ENCODE measurements at places on chromosomes 7 and 10. TPM values are rescaled to one million over a fixed set of nuclear protein-coding genes. Genes with fewer than 3 reads are reported as not detected.

Gene NME8
- polyA plus RNA-seq = 4.7 TPM

Gene SEMA3D
- not detected for polyA plus RNA-seq

- DNase-seq = no peak
These were observed 599.3 kb upstream of the CELF2 start for GRCh38 chr10:10418387-10418786.

DNA sequence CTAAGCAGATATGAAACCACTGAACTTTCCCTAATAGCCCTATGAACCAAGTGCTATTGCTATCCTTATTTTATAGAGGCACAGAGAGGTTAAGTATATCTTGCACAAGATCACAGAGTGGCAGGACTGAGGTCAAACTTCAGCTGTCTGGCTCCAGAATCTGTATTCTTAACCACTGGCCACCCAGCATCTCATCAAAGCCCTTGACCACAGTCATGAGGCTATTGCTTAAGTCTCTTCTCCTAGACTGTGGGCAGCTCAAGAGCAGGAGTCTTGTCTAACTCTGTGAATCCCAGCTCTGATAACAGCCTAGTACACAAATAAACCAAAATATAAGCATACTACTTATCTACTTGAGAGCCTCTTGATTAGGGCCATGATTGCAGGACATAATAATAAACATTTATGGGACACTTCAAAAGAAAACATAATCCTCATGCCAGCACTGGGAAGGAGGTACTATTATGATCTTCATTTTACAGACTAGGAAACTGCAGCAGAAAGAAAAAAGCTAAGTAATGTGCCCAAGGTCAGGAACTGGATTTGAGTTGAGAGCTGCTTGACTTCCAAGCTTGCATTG, 22.4 kb upstream of the SMC3 start:
- DNase-seq = no peak

DNA sequence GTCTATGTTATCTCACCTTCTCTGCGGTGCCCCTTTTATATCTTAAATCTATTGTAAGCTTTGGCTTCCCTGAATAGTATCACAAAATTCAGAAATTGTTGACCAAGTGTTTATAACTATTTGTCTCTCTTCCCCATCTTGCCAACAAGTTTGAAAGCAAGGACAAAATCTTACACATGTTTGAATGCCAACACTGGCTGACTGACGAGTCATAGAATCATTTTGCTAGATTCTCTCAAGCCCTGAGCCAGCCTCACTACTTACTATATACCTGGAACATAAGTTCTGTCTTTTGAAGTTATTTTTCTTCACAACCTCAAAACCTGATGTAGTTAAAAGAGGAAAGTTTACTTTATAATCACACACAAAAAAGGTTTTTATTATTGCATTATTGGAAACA, 700.7 kb downstream of the PHTF2 start:
- no peak for DNase-seq

DNA sequence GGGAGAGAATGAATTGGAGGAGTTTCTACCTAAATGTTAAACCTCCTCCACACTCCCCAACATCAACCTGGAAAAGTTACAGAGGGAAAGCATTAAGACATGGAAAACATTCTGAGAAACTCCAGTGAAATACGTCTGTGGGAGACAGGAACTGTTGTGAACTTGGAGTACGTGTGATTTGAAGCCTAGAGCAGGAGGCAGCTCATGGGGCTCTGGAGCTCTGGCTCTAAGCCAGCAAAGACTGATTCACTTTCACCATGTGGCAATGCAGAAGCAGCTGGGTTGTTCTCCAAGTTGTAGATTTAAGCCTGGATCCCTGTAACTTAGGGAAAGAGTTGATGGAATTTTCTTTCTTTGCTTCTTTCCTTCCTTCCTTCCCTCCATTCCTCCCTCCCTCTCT, 503.2 kb downstream of the NRG3 start:
- DNase-seq = no peak

Gene ANXA8L1
- polyA plus RNA-seq = not detected

Gene NPTX2
- polyA plus RNA-seq = not detected

DNA sequence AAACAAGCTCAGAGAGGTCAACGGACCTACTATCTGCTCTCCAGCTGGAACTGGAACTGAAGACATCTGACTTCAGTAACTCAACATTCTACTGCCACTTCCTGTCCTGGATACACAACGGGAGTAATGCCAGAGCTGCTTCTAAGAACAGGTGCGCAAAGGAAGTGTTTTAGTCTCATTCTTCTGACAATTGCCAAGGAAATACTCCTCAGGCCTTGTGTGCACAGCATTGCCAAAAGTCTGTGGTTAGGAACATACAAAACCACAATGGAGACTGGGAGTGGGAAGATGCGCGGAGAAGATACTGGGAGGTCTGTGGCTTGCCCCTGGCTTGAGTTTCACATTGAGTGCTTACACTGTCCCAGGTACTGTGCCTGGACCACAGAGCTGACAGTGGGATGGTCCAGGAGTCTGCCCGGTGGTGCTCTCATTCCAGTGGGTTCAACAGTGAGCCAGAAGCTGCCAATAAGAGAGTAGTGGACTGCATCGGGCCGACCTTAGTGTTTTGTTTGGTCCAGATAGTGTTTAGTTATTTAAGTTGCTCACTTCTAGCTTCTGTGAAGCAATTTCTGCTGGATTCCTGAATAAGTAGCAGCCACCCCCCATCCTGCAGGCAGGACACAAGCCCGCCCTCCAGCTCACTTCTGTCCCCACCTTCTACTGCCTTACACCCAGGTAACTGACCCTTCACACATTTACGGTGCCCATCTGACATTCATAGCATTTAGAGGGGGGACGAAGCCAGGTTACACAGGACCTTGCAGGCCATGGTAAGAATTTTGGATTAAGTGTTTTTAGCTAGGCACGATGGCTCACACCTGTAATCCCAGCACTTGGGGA, 10.3 kb downstream of the TBL2 start:
- no peak for DNase-seq

Gene TMEM130
- polyA plus RNA-seq = not detected

DNA sequence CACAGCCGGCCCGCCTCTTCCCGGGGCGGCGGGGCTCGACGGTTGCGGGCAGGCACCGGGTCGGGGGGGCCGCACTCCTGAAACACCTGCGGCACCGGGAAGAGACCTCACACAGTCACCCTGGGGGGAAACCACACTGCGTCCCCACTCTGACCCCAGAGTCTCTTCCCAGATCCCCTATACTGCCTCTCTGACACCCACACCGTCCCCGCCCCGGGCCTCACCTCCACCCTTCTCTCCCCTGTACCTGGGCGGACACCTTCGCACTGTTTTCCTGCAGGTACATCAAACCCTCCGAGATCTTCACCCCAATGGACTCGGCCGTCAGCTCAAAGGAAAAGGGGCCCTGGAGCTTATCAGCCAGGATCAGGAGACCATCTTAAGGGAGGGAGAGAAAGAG, 3.4 kb upstream of the GAL3ST4 start:
- DNase-seq = no peak

- DNase-seq = no peak
These were observed 23.6 kb downstream of the MEST start for GRCh38 chr7:130515315-130516040.

DNA sequence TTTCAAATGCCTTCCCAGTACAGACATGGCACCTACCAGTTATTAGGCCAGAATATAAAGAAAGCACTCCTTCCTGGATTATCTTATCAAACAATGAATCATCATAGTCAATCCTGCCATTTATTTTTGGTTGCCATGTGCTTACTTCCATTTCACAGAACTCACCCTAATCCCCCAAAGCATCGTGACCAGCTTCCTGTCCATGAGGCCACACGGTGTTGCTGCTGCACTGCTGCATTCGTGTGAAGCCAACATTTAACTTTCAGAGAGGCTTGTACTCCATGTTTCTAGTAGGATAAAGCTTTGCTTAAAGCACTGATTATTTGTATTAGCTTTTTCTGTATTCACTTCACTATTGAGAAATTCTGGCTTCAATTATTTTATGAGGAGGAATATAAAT, 14.4 kb downstream of the COL28A1 start:
- DNase-seq = no peak

Gene HOXA2
- not detected for polyA plus RNA-seq

DNA sequence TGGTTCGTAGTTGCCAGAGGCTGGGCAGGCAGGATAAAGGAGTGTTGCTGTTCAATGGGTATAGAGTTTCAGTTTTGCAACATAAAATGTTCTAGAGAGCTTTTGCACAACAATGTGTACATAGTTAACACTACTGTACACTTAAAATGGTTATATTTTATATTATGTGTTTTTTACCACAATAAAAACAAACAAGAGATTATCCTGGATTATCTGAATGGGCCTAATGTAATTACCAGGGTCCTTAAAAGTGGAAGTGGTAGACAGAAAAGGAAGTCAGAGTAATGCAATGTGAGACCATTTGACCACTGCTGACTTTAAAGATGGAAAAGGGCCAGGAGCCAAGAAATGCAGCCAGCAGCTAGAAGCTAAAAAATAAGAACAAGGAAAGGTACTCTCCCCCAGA, 159.7 kb downstream of the SGMS1 start:
- DNase-seq = no peak

Gene RSU1
- polyA plus RNA-seq = 181 TPM

Measured in immature natural killer cell (primary cell).